ENCODE measurements at places on chromosomes 13 and 19.
A peak's percentile ranks its signal among the peaks of the same experiment; 100 is the strongest.

DNA sequence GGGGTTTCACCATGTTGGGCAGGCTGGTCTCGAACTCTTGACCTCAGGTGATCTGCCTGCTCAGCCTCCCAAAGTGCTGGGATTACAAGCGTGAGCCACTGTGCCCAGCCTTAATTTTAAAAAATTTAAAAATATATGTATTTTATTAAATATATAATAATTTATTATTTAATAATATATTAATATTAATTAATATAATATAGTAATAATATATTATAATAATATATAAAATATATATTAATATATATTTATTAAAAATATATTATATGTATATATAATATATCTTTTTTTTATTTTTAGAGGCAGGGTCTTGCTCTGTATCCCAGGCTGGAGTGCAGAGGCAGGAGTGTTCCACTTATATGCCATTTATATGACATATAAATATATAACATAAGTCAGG, 52.9 kb upstream of the ADGRE1 start:
- no peak for DNase-seq

- DNase-seq: no peak
Measured at GRCh38 chr13:48539550-48539949, 6.7 kb upstream of the RCBTB2 start.

- DNase-seq: no peak
Measured at GRCh38 chr13:95457294-95457693, 95.2 kb upstream of the CLDN10 start.

DNA sequence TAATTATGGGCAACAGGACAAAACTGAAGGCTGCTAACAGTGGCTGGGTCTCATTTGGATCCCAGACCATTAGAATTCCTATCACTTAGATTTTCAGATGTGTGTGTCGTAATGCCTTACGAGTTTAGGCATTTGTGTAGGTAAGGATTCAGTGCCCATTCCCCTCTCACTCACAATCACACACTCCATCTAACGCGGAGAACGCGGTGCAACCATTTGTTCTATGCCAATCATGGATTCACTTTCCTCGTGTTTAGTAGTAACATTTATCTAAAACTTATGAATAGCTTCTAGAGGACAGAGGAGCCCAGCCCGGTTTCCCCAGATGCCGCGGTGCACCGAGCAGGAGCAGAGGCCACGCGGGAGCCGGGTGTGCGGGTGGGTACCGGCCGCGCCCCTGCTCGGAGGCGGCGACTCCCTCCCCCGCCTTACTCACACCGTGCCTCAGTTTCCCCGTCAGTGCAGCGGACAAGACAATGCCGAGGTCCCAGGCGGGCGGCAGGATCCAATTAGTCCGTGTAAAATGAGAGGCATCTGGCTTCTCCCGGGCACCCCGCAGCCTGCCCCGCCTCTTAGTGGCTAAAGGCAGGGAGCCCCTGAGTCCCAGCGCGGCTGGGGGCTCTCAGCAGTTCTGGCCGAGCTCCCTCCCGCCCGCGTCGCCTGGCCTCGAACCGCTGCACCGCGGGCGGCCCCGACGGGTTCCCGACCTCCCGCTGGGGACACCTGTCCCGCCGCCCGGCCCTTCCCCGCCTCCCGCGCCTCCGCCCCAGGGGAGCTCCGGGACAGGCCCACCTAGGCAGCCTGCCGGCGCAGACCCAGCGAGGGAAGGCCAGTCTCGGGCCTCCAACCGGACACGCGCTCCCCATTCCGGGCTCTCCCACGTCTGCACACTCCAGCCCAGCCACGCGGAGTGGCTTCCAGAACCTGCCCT, 5.9 kb upstream of the C1QTNF9B start:
- DNase-seq: no peak

- DNase-seq: no peak
Measured at GRCh38 chr19:16544473-16545231, 2.4 kb upstream of the CHERP start.

- peak; percentile 95 for DNase-seq
Measured at GRCh38 chr13:74289861-74290773, 155.9 kb upstream of the KLF12 start.

DNA sequence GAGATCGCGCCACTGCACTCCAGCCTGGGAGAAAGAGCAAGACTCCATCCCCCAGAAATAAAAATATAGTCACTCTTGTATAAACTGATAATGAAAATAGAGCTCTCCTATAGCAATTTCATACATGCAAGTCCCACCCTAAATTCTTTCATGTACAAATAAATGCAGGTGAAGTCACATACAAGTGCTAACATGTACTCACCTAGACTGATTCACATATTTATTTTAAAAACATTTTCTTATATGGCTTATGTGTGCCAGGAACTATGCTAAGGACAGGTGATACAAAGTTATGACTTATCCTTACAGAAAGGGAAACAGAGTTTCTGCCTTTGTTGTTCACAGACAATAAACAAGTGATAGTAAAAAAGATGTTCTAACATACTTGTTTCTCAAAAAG, 32.0 kb downstream of the USP12 start:
- no peak for DNase-seq

DNA sequence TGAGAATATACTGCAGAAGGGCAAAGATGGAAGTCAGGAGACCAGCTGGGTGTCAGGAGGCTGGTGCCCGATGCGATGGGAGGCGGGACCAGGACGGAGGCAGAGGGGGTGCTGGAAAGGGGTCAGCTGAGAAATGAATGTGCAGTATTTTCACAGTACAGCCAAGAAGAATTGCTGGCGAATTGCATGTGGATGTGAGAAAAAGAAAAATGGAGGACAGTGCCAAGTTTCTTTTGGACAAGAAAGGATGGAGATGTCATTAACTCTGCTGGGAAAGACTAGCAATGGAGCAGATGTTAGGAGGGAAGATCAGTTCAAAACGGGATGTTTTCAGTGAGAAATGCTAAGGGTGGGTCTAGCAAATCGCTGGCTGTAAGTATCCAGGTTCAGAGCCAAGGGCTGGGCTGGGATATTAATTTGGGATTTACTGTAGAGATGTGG, 7.0 kb downstream of the CRYL1 start:
- peak; percentile 90 for DNase-seq

DNA sequence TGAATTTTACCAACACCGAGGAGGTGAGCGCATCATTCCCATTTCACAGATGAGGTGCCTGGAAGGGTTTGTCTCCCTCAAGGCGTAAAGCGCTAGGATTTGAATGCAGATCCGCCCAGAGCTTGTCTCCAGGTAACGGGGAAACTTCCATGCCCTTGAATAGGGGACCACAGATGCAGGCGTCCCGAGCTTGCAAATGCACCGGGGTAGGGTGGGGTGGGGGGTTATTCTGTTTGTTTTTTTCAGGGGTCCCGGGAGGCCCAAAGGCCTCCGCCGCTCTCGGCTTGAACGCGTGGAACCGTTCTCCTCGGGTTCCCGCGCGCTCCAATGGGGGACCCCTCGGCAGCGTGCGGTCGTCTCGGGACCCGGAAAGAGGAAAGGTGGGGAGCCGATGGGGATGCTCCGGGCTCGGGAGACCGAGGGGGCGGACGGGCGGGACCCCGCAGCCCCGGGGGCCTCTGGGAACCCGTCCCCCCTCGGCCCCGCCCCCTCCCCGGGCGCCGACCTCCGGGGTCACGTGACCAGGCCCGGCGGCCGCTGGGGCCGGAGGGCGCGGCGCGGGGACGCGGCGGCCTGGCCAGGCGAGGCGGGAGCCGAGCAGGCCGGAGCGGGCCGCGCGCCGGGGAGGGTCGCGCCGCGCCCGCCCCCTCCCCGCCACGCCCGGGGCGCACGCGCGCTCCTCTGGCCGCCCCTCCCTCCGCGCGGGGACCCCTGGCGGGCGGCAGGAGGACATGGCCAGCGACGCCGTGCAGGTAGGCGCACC, at the start of gene PKN1:
Gene PKN1 (plus strand): TSS at position 516 of the 763 bp plus-strand sequence. CDS start 216 bp downstream, at position 732.
- no peak for DNase-seq
